ENCODE measurements at places on chromosomes 12 and 14.

GRCh38 chr12:105713606-105714305 lies 383.3 kb downstream of the C12orf75 start:
- DNase-seq: no peak

GRCh38 chr14:57609192-57610075 lies 115.8 kb upstream of the CCDC198 start:
- DNase-seq: no peak

DNA sequence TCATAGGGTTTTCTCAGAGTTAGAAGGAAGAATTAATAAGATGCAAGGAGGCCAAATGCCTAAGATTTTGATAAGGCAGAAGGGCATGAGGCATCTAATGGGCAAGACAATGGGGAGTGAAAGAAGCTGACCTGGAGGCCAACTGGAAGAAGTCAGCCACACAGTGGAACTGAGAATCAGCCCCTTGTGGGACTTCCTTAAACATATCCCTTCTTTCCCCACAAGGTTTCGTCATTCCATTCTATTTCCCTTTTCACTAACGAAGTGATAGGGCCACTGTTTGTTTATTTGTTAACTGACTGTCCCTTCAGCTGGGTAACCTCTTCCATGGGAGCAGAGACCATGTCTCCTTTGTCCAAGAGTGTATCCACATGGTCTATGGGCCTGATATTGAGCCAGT lies 86.2 kb downstream of the HELB start:
- no peak for DNase-seq

- DNase-seq: no peak
These were observed 300.1 kb downstream of the AKAP6 start for GRCh38 chr14:32629236-32629635.

- no peak for DNase-seq
These were observed 23.2 kb downstream of the TMTC2 start for GRCh38 chr12:82709794-82710355.

DNA sequence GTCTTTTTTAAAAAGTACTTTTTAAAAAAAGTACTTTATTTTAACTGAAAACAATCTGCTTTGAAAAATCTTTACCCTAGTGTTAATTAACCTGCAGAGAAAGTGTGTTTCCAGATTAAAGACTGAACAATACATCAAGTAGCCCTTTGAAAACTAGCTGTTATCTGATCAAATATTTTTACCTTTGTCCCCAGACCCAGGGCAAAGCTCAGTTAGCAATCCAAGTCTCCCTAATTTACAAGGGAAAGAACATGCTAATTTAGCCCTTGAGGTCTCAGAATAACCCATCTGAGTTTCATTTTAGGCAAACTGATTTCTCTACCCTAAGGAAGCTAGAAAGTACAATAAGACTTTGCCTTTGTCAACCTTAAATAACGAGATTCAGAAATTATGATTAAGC lies 91.2 kb downstream of the PPM1H start:
- DNase-seq: no peak

DNA sequence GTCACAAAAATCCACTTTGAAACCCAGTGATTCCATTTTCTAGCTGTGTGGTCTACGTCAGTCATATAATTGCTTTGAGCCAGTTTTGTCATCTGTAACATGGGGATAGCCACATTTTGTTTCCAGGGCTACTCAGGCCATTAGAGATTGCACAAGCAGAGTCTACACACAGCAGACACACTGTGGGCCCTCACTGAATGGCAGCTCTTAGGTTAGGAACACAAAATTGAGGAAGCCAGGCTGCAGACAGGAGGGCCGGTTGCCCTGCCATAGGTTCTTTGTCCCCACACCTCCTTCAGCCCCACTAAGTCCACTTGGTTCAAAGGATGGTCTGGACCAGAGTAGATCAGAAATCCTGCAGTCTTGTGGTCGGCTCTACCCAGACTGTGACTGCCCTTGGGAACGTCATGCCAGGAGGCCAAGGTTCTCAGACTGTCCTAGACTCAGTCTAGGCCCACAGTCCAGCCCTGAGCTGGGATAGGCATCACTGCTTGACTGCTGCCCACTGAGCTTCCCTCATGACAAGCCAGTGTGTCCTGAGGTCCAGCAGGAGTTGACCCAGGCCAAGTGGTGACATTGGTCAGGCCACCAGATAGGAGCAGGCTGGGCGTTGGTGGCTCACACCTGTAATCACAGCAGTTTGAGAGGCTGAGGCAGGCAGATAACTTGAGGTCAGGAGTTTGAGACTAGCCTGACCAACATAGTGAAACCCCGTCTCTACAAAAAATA lies 3.8 kb upstream of the MYH7 start:
- DNase-seq: no peak

- no peak for DNase-seq
These were observed 38.1 kb downstream of the TXNDC16 start for GRCh38 chr14:52514046-52514811.

DNA sequence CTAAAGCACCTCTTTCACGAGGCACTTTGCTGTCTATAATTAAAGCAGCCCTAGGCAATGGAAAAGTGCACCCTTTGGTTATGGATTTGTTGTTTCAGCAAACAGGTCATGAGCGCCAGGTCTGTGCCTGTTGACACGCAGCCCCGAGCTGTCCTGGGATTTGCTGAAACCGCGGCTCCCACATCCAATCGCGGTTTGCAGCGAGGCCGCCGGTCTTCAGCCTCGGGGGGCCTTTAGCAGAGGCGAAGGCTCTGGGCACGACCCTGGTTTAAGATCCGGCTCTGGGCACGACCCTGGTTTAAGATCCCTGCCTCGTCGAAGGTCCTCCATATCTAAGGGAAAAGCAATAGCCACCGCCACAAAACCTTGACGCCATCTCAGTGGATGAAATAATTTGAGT lies 79.2 kb downstream of the GLT1D1 start:
- DNase-seq: no peak

GRCh38 chr12:25811656-25812126 lies 146.8 kb upstream of the RASSF8 start:
- no peak for DNase-seq

GRCh38 chr12:70332236-70332635 lies 33.9 kb upstream of the KCNMB4 start:
- no peak for DNase-seq

GRCh38 chr14:25090256-25090655 lies 40.3 kb upstream of the STXBP6 start:
- no peak for DNase-seq

GRCh38 chr12:113463746-113464451 lies 7.8 kb downstream of the LHX5 start:
- no peak for DNase-seq

DNA sequence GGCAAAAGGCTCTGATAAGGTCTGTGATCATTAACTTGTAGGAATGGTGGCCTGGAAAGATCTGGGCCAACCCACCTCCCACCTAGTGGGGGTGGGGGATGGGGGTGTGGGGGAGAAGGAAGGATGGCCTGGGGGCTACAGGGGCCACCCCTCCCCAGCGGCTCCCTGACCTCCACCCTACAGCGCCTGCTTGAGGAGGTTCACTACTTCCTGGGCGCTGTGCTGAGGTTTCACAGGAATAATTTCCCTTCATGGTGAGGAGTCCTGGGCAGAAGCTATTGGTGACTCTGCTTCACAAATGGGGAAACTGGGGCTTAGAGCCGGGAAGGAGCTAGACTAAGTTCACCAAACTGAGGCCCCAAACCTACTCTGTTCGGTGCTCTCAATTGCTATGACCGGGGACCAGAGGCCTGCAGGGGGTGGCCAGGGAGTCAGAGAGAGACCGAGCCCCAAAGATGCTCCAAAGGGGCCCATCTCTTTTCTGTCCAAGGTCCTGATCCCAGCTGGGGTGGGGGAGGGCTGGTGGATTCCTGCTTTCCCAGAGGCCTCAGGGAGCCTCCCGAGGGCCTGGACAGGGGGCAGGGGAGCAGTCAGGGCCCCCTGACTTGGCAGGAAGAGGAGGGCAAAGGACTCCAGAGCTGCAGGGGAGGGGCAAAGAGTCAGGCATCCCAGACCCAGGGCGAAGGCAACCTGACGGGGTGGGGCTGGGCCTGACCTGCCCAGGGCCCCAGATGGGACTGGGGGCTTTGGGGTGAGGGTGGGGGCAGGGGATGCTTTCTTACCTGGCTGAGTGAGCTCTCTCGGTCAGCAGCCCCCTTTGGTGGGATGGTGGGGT lies 1.7 kb downstream of the HNF1A start:
- no peak for DNase-seq

GRCh38 chr12:14326699-14327098 lies 38.8 kb upstream of the ATF7IP start:
- DNase-seq: no peak

DNA sequence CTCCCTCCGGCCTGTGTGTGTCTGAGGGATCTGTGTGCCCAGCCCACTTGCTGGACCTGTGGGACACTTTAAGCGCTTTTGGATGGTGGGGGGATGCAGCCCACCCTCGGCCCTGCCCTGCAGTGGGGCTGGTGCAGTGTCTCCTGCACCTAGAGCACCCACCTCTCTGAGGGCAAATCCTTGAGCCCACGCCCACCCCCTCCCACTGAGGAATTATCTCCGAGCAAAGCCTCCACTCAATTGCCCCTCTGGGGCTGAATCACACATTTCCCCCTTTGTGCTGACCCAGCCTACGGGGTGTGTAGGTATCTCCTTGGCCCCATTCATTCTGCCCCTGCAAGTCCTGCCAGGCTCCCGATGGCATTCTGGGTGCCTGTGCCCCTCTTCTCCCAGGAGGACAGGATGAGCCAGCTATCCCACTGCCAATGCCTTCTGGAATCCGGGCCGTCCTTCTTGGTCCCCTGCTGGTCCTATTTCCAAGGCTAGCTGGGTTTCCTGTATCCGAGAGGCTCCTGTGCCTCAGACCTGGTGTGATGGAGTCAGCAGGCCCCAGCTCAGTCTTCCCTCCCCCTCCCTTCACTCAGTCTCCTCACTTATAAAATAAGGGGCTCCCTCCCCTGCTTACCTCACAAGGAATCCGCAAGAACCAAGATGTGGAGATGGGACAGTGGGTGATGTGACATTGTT lies 48.9 kb downstream of the ERH start:
- DNase-seq: no peak

- no peak for DNase-seq
These were observed 108.7 kb upstream of the PRICKLE1 start for GRCh38 chr12:42698213-42698612.

DNA sequence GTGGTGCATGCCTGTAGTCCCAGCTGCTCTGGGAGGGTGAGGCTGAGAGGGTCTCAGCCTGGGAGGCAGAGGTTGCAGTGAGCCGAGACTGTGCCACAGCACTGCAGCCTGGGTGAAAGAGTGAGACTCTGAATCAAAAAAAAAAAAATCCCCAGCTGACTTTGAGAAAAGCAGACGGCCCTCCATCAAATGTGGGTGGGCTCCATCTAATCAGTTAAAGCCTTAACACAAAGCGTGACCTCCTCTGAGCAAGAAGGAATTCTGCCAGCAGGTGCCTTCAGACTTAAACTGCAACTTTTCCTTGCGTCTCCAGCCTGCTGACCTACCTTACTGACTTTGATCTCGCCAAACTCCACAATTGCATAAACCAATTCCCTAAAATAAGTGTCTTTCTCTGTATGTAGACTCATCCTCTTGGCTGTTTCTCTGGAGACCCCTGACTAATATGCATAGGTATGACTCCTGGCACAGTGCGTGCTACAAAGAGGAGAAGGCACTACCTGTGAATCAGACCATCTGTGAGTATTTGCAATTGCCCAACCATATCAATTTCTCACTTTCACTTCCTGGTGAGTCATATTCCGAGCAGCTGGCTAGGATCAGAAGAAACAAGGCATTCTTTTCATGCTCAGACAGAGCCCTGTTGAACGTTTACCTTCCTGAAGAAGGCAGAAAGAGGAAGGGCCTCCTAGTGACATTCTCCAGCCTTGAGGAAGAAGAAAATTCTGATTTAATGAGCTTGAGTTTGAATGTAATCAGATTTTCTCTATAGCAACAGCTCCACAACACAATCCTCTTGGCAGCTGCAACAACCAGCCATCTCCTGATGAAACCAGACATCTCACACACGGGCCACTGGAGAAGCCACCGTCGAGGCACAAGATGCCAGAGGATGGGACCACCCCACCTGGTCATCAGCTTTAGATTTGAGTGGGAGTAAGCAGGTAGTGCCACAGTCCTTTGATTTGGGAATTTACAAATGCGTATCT lies 54.3 kb downstream of the CLMN start:
- no peak for DNase-seq

DNA sequence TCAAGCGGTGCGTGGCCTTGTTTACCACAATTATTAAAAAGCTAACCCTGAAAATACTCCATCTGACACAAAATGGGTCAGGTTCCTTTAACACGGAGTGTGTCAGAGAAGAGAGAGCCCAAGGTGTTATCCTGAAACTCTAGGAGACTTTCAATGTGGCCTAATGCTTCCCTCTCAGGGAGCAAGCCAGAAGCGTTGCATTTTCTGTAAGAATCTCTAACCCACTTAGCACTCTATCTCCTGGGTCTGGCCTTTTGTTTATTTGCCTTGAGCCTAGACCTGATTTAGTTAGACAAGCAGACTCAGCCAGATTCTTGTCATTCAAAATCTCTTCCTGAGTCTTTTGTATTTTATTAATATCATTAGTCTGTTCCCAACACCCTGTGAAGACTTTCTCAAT lies 184.0 kb upstream of the SYT1 start:
- DNase-seq: no peak

- DNase-seq: no peak
These were observed 4.0 kb upstream of the WSCD2 start for GRCh38 chr12:108125073-108125472.

DNA sequence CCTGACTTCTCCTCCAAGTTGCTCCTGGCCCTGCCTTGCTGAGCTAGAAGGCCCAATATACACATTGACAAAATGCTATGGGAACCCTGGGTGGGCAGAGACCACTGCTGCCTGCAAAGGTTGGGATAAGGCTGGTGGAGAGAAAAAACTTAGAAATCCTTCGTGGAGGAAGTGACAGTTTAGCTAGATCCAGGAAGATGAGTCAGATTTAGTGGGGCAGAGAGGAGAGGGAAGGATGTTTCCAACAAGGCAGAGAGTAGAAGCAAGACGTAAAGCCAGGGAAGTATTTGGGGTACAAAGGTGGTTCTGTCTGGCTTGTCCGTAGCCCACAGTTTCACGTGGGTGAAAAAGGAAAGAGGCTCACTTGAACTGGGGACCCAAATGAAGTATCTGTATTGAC lies 69.0 kb upstream of the CLMN start:
- DNase-seq: no peak

DNA sequence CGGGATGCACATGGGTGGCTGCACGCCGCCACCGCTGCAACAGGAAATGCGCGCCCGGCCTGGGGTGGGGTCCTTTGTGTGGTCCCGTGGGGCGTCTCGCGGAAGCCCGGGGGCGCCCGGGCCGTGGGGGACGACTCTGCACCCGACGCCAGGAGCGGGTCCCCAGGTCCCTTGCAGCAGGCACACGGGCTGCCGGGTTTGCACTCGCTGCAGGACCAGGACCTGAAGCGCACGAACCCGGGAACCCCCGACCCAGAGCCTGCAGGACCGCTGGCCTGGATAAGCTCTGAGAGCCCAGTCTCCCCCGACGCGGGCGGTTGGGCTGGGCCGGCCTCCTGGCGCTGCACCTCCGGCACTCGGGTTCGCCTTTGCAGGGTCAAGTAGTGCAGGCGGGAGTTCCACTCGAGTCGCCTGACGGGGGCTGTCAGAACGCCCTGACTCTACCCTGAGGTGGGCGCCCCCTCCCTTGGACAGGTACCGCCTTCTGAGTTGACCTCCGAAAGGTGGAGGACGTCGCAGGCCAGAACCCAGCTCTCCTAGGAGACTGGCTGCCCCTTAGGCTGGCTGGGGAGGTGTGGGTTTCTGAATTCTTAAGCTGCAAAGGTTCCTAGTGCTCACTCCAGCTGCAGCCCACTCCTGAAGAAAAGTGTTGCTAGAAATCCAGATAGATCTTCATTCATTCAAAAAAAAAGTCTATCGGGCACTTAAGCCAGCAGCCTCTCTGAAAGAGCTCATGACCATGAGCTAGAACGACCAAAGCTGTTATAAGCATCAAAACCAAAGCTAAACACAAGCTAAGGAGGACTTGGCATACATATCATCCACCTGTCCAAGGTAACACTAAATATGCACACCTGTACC lies 68.0 kb downstream of the RNF34 start:
- DNase-seq: no peak
